Activated CD4-positive, alpha-beta T cell treated with anti-CD3 and anti-CD28 coated beads, Interleukin-2, amount 10 ng/mL, durations not matched to agents 24 days and 14 days (primary cell): ENCODE measurements at places on chromosomes 2 and 18.

DNA sequence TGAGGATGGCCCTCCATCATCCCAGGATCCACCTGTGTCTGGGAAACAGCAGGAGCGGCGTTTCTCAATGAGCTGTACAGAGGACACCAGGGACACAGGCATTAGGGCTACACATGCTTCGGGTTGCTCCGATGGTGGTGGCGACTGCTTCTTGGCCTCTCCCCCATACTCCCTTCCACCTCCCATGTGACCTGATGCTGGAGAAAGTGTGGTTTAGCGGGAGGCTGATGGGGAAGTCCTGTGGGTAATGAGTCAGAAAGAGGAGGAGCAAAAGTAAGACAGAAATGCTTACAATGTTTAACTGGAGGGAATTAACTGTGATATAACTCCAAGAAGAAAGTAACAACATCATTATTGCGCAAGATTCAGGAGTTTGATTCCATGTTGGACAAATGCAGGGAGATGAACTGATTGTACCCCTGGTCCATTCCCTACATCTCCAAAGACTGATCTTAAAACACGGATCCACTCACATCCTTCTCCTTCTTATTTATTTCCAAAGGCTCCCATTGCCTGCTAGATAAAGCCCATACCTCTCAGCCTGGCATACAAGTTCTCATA, 186.6 kb downstream of the NRP2 start:
- DNase-seq: peak; percentile 81

- DNase-seq: no peak
These were observed 256.6 kb upstream of the CTAGE1 start for GRCh38 chr18:22674272-22674671.

DNA sequence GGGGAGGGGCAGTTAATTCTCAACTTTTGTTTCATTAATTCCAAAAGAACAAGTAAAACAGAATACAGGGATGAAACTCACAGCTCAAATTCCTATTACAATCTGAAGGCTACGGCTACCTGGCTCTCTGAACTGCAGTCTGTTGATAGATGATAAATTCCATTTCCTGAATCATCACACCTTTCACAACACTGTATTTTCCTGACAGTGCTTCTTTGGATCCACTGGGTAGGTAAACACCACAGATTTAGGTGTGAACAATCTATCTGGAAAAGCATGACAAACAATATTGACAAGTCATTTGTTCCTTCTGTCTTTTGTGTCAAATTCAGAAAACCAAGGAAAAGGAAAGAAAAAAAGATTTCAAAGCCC, 843.2 kb downstream of the LRRTM4 start:
- no peak for DNase-seq

- DNase-seq: peak; percentile 73
These were observed 993 bp downstream of the COX7A2L start for GRCh38 chr2:42359965-42360483.

DNA sequence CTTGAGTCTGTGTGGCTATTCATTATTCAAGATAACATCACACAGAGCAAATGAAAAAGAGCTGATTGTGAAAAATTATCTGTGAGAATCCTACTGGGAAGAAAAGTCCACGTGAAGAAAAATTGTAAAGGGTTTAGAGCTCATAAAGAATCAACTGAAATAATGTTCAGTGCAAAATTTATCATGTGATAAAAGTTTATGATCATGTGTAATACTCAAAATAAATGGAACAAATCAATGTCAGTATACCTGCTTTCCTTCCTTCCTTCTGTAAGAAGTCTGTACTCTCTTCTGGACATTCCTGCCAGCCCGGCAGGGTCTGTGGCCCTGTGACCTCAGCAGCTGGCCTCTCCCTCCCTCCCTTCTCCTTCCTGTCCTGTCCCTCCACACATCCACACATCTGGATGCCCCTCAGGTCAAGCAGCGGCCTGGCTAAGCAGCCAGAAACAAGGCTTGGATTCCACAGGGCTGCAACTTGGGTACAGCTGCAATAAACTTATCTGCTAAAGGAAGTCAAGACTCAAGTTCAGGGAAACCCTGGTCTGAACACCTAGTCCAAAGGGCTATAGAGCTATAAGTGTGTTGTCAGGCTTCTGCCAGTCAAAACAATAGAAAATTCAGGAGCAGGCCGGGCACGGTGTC, 172.1 kb downstream of the MREG start:
- DNase-seq: no peak

DNA sequence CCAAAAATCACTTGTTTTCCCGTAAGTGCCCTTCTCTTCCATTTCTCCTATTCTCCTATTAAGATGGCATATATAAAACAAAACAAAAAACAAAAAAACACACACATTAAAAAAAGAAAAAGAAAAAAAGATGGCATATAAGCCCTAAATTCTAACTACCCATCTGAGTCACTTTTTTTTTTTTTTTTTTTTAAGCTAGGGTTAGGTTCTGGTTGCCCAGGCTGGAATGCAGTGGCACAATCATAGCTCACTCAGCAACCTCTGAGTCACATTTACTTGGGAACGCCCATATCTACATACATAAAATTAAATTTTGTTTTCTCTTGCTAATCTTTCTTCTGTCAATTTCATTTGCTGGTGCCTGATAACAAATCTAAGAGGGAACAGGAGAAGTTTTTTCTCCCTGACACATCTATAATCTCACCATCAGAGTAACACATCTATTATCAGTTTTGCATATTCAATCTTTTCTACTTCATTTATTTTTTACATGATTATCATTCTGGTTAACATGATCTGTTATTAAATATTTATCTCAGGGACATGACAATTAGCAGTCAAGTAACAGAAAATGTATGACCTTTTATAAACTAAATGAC, 52.1 kb downstream of the EEF1B2 start:
- no peak for DNase-seq

- DNase-seq: no peak
These were observed 124.8 kb downstream of the ZNF516 start for GRCh38 chr18:76370201-76370600.

DNA sequence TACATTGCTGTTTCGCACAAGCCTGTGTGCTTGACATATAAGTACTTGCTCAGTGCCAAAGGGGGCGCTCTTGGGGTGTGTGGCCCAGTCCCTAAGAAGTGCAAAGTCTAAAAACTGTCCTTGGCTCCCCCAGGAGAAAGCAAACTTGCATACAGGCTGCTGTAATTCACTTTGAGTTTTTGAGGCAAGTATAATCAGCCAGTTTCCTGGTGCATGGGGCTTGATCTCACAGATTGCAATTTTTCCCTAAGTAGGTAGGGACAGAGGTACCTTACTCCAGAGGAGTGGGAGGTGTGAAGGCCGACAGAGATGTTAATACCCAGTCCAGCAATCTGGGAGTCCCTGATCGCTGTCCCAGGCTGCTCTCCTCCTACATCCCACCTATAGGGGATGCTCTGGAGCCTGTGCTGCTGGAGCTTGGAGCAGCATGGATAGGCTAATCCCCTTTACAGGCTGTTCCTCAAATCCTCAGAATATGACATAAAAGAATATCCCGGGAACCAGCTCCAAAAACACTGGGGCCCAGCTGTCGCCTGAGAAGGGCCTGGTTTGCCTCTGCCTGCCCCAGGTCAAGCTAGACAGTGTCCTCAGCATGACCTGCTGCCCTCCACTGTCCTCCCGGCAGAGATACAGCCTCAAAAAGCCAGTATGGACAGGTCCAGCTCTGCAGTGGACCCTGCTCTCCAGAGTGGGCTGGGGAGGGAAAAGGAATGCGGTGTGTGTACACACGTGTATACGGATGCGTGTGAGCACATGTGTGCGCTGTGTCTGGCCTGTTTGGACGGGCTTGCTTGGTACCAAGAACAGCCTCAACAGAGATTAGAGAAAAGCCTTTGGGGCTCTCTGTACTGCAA, 136.5 kb upstream of the HAAO start:
- no peak for DNase-seq

DNA sequence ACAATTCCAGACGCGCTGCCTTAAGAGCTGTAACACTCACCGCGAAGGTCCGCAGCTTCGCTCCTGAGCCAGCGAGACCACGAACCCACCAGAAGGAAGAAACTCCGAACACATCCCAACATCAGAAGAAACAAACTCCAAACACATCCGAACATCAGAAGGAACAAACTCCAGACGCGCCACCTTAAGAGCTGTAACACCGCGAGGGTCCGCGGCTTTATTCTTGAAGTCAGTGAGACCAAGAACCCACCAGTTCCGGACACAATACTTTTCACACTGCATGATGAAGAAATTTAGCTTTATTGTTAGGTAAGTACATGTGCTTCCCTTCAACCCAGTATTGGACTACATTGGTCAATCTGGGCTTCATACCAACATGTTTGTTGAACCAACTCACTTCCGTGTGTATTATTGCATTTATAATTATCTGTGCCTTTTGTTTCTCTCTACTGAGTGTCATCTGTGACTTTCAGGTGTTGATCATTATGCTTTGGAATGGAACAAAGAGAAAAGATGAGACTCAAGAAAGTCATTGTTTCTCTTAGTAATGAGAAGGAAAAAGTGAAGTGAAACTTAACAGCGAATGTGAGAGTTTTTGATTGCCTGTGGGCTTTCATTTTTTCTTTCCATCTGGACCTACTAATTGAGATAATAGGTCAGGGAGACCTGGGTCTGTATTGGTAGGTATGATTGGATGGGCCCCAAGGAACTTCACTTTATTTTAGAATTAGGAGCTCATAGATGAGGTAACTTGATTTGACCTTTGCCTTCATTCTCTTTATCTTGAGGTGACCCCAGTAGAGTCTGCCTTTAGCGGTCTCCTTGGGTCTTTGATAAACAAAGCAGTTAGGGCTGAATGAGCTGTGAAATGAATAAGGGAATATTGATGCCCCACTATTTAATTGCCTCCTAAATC, 76.1 kb upstream of the CAVIN2 start:
- DNase-seq: no peak

DNA sequence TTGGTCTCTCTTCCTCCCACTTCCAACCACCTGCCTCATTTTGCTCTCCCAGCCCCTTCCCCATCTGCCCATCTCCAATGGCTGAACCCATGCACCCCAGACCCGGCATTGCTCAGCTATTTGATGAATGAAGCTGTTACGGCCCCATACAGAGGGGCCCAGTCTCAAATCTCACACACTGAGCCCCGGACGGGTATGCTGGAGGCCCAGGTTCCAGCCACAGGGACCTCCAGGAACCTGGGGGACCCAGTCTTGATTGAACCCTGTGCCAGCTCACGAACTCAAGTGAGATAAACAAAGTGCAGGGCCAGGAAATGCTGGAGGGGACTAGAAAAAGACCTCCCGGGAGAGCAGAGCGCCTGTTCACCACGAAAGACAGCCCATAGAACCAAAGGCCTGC, 63.4 kb upstream of the TEX51 start:
- DNase-seq: no peak

- DNase-seq: no peak
These were observed 337.9 kb upstream of the ACVR2A start for GRCh38 chr2:147506889-147507288.

DNA sequence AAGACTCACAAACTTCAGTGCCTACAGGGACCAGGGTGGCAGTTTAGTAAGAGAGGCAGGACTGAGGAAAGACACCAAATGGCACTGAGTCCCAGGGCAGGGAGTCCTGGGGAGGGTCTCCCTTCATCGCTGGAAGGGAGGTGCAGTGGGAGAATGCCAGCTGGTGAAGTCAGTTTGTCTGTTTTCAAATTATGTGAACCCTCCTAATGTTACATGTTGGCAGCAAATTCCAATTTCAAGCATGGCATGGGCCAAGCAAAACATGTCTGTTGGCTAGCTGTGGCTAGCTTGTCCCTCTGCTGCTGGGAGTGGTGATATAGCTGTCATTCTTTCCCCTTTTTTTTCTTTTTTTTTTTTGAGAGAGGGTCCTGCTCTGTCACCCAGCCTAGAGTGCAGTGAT, 55.9 kb upstream of the HAAO start:
- no peak for DNase-seq

DNA sequence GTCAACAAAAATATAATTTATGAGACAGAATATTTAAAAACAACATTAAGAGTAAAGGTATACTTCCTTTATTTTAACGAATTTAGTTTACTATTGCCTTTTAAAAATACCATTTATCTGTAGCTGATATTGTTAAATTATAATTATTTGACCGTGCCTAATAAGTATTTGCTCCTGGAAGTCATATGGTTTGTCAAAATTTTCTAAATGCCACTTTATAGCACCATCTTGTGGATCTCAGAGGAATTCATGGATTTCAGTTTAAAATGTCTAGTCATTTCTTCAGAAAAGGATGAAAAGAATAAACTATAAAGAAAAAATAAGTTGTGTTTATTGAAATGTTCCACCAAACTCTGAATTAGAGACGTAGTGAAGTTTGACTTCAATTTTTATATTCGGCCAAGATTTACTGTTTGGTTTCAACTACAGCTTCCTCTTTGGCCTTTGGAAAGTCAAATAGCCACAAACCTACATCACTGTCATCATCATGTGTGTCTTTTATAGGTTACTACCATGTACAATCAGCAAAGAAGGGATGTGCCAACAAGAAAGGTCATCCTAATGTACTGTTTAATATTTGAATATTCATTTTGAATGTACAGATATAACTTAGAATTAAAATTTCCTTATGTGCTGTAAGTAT, 10.3 kb upstream of the FTCDNL1 start:
- no peak for DNase-seq
